ENCODE measurements at places on chromosomes 2 and 18.

- no peaks in the 10 kb centered on the region for H3K27me3 ChIP-seq
- H3K4me1 ChIP-seq = peaks cover 10% of the 10 kb centered on the region
- H3K27ac ChIP-seq = peak overlapping the region; percentile 56
- H3K4me3 ChIP-seq = no peak overlapping the region
Measured at GRCh38 chr2:40220177-40220925, 231.5 kb downstream of the SLC8A1 start.

DNA sequence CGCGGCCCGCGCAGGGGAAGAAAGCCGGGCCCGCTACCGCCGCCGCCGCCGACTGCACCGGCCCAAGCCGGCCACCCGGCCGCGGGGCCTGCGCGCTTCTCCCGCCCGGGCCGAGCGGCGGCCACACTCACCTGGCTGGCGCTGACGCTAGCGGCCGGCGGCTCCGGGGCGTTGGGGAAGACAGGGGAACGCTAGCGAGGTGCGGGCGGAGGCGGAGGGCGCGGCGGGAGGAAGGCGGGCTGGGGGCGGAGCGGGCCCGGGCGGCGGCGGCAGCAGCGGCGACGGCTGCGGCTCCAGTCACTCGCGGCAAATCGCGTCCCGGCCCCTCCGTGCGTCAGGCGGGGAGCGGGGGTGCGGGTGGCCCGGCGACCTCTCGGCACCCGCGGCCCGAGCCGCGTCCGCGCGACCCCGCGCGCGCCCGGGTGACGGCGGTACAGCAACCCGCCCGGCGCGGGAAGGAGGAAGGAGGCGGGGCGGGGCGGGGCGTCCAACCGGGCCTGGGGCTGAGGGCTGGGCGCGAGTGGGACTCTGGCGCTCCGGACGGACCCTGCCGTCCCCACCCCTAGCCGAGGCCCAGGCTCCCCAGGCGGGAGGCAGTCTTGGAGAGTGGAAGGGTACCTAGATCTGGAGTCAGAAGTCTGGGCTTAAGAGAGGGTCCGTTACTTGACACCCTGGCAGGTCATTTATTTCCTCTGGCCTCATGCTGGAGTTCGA is at the start of gene SESTD1:
Gene SESTD1 (minus strand): TSS at position 465 of the 714 bp plus-strand sequence. CDS start 72,991 bp downstream, outside the sequence.
- DNase-seq = no peak
- H3K4me1 ChIP-seq = peaks cover 22% of the 10 kb centered on the region
- H3K36me3 ChIP-seq = no peaks in the 10 kb centered on the region
- peak within 1 kb of the TSS; percentile 77 for H3K4me3 ChIP-seq

DNA sequence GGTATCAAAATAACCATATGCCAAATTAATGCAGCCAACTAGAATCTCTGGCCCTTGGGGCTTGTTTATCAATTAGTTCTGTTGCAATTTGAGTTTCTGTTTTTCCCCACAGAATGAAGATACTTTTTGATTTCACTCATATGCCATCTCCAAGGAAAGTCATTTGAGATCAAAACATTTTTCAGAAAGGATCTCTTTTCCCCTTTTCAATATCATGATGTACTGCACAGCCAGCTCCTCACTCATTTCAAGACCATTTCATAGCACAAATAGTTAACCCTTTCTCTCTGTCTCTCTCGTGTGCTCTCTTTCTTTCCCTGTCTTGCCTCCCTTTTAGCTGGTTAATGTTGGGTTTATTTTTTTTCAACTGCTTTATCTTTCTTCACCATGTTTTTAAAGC is 387.3 kb downstream of the STK39 start:
- no peaks in the 10 kb centered on the region for H3K36me3 ChIP-seq
- no peaks in the 10 kb centered on the region for H3K27me3 ChIP-seq
- no peaks in the 10 kb centered on the region for H3K4me1 ChIP-seq
- no peak overlapping the region for H3K27ac ChIP-seq
- DNase-seq = no peak

- no peaks in the 10 kb centered on the region for H3K36me3 ChIP-seq
- DNase-seq = no peak
Measured at GRCh38 chr2:57376985-57377384, 669.6 kb upstream of the VRK2 start.

GRCh38 chr2:27489118-27489497 is 435 bp downstream of the IFT172 start:
- peaks cover 17% of the 10 kb centered on the region for H3K4me1 ChIP-seq
- peaks cover 2% of the 10 kb centered on the region for H3K36me3 ChIP-seq
- peak overlapping the region; percentile 57 for H3K4me3 ChIP-seq
- no peak for DNase-seq
- H3K27ac ChIP-seq = peak overlapping the region; percentile 73
- no peaks in the 10 kb centered on the region for H3K27me3 ChIP-seq

DNA sequence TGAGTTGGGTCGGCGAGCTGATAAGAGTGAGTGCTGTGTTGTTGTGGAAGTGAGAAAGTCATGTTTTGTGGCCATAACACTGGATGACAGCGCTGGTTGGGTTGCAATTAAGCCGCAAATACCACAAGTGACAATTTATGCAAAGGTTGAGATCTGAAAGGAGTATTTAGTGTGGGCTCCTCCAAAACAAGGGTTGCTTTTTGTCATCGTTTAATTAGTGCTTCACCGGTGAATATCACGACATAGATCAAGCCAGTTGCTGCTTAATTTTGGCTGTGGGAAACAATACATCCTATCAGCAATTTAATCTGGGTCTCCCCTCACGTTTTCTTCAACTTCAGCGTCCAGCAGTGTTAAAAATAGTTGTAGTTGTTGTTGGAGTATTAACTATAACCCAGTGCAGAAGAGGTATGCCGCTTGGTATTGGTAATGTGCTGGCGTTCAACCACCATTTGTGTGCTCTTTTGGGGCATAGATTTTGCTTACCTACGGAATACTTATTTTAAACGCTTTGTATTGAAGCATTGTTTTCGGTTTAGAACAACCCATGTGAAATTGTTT is 662 bp downstream of the ACVR2A start:
- H3K27ac ChIP-seq = peak overlapping the region; percentile 99
- H3K27me3 ChIP-seq = no peaks in the 10 kb centered on the region
- no peak for DNase-seq
- H3K36me3 ChIP-seq = no peaks in the 10 kb centered on the region

DNA sequence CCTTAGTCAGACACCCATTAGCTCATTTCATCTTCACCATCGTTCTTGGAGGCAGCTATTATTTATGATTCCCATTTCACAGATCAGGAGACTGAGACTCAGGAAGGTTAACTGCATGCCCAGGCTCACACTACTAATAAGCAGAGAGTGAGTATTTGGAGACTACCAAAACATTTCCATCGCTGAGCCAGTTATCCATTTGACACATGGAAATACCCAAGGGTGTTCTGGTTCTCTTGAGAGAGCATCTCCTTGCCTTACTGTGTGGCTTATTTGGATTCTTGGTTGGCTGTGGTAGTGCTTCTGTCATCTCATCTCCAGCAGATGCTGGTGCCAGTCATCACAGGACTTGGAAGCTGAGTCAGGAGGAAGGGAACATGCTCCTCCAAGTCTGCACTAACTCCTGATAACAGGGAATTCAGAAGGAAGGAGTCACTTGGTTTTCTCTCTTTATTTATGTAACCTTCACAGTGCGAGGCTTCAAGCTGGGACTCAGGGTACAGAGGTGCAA is 55.2 kb downstream of the RASGRP3 start:
- H3K27ac ChIP-seq = no peak overlapping the region
- no peaks in the 10 kb centered on the region for H3K4me1 ChIP-seq
- no peak for DNase-seq
- H3K4me3 ChIP-seq = no peak overlapping the region
- H3K36me3 ChIP-seq = no peaks in the 10 kb centered on the region

DNA sequence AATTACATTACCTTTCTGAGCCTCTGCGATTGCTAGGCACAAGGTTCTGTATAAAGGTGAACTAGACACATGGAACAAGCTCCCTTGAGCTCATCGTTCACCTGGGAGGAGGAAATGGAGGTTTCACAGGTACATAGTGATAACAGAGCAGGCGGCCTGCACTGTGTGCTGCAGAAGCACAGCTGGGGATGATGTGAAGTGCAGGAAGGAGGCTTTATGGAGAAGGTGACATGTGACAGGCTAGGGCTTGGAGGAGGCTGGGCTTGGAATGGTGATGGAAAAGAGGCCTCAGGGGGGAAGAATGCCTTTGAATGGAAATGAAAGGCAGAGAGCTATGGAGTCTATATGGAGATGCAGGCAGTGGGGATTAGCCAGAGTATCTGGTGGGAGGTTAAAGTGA is 22.9 kb downstream of the MARCHF4 start:
- peak; percentile 74 for DNase-seq
- no peak overlapping the region for H3K27ac ChIP-seq
- no peaks in the 10 kb centered on the region for H3K27me3 ChIP-seq
- no peaks in the 10 kb centered on the region for H3K4me1 ChIP-seq
- H3K36me3 ChIP-seq = no peaks in the 10 kb centered on the region
- no peak overlapping the region for H3K4me3 ChIP-seq

GRCh38 chr2:128405467-128405900 is 86.8 kb upstream of the HS6ST1 start:
- DNase-seq = no peak
- H3K4me3 ChIP-seq = no peak overlapping the region
- H3K36me3 ChIP-seq = no peaks in the 10 kb centered on the region
- no peak overlapping the region for H3K27ac ChIP-seq

DNA sequence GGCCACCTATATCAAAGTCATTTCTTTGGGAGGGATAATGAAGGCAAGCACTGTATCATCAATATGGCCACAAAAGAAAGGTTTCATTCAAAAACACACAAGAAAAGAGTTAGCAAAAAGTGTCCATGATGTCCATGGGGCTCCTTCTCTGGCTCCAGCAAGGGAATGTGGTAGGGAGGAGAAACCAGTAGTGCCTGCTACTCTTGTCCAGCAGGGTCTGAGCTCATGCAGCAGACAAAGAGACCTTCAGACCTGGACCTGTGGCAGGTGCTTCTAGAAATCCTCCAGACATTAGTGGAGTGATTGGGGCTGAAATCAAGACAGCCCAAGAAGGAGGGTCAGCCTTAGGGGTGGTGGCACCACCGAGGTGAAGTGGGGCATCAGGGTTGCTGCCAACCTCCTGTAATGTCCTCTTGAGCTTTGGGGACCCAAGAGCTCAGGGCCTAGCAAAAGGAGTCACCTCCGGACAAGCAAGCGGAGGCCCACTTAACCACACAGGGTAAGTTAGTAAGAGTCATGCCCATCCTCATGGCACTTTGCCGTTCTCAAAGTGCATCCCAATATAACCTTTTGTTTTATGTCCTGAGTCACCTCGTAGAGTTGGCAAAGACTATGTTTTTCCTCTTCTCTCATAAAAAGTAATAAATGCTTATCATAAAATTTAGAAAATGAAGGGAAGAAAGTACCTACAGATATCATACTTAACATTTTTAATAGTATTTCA is 112.6 kb upstream of the YPEL5 start:
- no peaks in the 10 kb centered on the region for H3K27me3 ChIP-seq
- DNase-seq = no peak
- H3K36me3 ChIP-seq = no peaks in the 10 kb centered on the region
- no peaks in the 10 kb centered on the region for H3K4me1 ChIP-seq

- no peaks in the 10 kb centered on the region for H3K27me3 ChIP-seq
- no peak overlapping the region for H3K27ac ChIP-seq
- H3K36me3 ChIP-seq = no peaks in the 10 kb centered on the region
- DNase-seq = no peak
- H3K4me1 ChIP-seq = peaks cover 10% of the 10 kb centered on the region
- H3K4me3 ChIP-seq = no peak overlapping the region
Measured at GRCh38 chr2:174628528-174629169, 31.0 kb upstream of the WIPF1 start.

DNA sequence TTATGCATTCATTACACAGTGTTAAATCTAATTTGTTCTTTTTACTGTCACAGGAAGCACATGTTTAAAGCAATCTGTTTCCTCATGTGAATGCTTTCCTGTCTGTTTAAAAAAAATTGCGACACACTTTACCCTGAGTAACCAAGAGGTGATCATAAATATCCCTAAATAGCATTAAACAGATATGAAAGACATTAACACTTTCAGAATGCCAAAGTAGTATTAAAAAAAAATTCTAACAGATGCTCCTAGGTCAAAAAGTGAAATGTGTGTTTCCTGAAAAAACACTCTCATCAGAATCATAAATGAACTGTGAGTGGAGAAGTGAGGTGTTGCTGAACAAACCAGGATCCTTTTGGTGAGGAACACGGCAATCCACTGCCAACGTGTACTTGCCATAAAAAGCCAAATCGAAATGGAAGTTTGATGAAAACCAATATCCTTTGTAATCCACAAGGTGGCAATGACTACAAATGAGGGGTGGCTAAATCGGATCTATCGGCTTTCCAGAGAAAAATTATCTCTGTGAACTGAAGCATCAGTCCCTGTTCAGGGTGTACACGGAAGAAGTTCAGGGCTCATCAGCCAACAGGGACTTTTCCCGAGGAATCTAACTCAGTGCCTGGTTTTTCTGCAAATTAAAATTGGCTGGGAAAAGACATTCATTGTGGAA is 248.9 kb downstream of the TCF4 start:
- no peak for DNase-seq
- H3K4me1 ChIP-seq = peaks cover 6% of the 10 kb centered on the region
- H3K27ac ChIP-seq = peak overlapping the region; percentile 68
- no peak overlapping the region for H3K4me3 ChIP-seq

GRCh38 chr2:26541401-26542193 is 63.7 kb upstream of the OTOF start:
- no peaks in the 10 kb centered on the region for H3K27me3 ChIP-seq
- H3K36me3 ChIP-seq = no peaks in the 10 kb centered on the region
- DNase-seq = no peak
- H3K4me3 ChIP-seq = no peak overlapping the region

GRCh38 chr18:35491700-35492077 is 6.1 kb downstream of the INO80C start:
- no peaks in the 10 kb centered on the region for H3K36me3 ChIP-seq
- DNase-seq = no peak
- peaks cover 15% of the 10 kb centered on the region for H3K4me1 ChIP-seq
- no peaks in the 10 kb centered on the region for H3K27me3 ChIP-seq
- no peak overlapping the region for H3K27ac ChIP-seq

DNA sequence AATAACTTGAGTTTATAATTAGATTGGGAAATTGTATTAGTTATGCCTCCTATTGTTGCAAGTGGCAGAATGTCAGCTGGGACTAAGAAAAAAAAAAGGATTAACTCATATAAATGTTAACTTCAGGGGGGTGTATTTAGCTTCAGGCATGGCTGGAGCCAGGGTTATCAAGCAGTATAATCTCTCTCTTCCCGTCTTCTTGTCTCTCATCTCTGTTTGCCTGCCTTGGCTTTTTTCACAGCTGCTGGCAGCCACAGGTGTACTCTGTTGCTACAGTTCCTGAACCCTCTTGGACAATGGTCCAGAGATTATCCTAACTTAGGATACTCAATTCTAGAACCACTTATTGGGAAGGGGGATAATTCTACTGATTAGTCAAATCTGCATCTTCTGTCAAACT is 370.7 kb upstream of the MEX3C start:
- H3K27ac ChIP-seq = no peak overlapping the region
- no peak overlapping the region for H3K4me3 ChIP-seq
- no peak for DNase-seq
- no peaks in the 10 kb centered on the region for H3K36me3 ChIP-seq
